ENCODE measurements at places on chromosomes 3 and 15. TPM values are rescaled to one million over a fixed set of nuclear protein-coding genes. Genes with fewer than 3 reads are reported as not detected.

DNA sequence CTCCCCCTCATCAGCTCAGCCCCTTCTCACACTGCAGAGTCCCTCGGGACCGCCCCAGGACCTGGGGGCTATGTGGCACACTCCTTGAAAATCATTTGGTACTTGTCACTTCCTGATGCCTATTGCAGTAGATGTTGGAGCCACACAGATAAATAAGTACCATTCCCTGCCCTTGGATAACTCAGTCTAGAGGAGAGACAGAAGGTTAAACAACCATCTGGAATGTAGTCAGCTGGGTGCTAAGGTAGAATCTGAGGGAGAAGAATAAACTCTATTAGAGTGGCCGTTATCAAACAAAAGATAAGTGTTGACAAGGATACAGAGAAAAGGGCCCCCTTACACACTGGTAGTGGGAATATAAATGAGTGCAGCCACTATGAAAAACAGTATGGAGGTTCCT lies 112.3 kb upstream of the NR2E3 start:
- H3K36me3 ChIP-seq, result no peaks in the 10 kb centered on the region
- no peaks in the 10 kb centered on the region for H3K4me1 ChIP-seq
- H3K27me3 ChIP-seq, result no peaks in the 10 kb centered on the region
- H3K27ac ChIP-seq, result no peak overlapping the region
- H3K4me3 ChIP-seq, result no peak overlapping the region

- H3K4me1 ChIP-seq, result peaks cover 61% of the 10 kb centered on the region
- H3K36me3 ChIP-seq, result no peaks in the 10 kb centered on the region
- peak overlapping the region; percentile 15 for H3K4me3 ChIP-seq
- DNase-seq, result peak; percentile 66
- peak overlapping the region; percentile 85 for H3K27ac ChIP-seq
Observed at GRCh38 chr3:44966795-44967278, 9.1 kb downstream of the ZDHHC3 start.

The DCBLD2 gene
- 206 TPM for total RNA-seq

DNA sequence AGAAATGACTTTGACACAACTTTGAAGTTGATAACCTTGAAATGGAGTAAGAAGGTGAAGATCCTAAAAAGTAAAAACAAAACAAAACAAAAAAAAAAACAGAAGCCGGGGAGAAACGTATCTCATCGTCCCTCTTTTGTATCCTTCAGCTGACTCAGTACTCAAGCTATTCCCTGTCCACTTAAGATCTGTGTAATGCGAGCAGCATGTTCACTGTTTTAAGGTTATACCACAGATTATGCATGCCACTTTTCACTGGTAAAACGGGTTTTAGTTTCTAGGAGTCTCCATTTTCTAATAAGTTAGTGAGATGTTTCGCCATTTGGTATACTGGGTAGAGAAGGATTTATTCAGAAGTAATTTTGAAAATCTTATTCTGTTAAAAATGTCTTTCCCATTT lies 324.3 kb downstream of the FEZF2 start:
- DNase-seq, result no peak
- H3K36me3 ChIP-seq, result no peaks in the 10 kb centered on the region
- H3K4me3 ChIP-seq, result no peak overlapping the region
- peaks cover 8% of the 10 kb centered on the region for H3K4me1 ChIP-seq
- H3K27me3 ChIP-seq, result no peaks in the 10 kb centered on the region

- no peaks in the 10 kb centered on the region for H3K27me3 ChIP-seq
- H3K4me3 ChIP-seq, result no peak overlapping the region
- H3K36me3 ChIP-seq, result no peaks in the 10 kb centered on the region
- no peak overlapping the region for H3K27ac ChIP-seq
- peaks cover 9% of the 10 kb centered on the region for H3K4me1 ChIP-seq
Observed at GRCh38 chr3:100898681-100899080, 94.5 kb downstream of the ABI3BP start.

The VGLL3 gene
- total RNA-seq, result 6.3 TPM

- no peaks in the 10 kb centered on the region for H3K36me3 ChIP-seq
- no peaks in the 10 kb centered on the region for H3K27me3 ChIP-seq
- DNase-seq, result no peak
- no peak overlapping the region for H3K27ac ChIP-seq
Observed at GRCh38 chr15:36160351-36160750, 419.1 kb upstream of the CDIN1 start.

DNA sequence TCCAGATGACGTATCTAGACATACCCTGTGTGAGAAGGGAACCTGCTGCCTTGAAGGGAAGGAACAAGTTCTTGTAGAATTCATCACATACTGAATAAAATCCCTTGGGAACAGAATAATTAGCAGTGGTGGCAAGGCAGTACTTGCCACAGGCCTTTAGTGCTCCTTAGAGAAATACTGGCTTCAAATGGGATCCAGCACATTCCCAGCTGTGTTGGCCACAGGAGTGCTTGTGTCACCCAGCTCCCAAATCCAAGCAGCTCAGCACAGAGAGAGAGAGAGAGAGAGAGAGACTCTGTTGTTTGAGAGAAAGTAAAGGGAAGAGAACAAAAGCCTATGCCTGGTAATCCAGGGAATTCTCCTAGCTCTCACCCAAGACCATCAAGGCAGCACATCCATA lies 969.0 kb upstream of the ALCAM start:
- peaks cover 14% of the 10 kb centered on the region for H3K4me1 ChIP-seq
- peak; percentile 0 for DNase-seq
- H3K36me3 ChIP-seq, result no peaks in the 10 kb centered on the region
- no peaks in the 10 kb centered on the region for H3K27me3 ChIP-seq
- peak overlapping the region; percentile 2 for H3K27ac ChIP-seq

DNA sequence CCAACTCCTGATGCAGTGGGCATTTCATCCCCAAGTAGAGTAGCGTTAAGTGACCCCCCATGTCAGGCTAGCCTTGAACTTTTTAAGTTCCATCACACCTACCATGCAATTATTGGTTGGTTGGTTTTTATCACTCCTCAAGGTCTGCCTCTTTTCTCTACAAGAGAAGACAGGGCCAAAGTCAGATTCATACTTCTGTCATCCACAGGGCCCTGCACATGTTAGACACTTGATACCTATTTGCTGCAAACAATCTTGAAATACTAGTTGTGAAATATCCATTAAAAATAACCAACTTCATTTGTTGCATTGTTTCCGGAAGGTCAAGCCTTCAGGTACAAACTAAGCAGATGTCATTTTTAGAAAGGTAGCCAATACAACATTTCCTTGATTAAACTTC lies 1.2 kb downstream of the CMSS1 start:
- H3K4me3 ChIP-seq, result peak overlapping the region; percentile 95
- peaks cover 10% of the 10 kb centered on the region for H3K36me3 ChIP-seq
- no peaks in the 10 kb centered on the region for H3K27me3 ChIP-seq
- DNase-seq, result no peak
- peaks cover 23% of the 10 kb centered on the region for H3K4me1 ChIP-seq
- peak overlapping the region; percentile 99 for H3K27ac ChIP-seq

DNA sequence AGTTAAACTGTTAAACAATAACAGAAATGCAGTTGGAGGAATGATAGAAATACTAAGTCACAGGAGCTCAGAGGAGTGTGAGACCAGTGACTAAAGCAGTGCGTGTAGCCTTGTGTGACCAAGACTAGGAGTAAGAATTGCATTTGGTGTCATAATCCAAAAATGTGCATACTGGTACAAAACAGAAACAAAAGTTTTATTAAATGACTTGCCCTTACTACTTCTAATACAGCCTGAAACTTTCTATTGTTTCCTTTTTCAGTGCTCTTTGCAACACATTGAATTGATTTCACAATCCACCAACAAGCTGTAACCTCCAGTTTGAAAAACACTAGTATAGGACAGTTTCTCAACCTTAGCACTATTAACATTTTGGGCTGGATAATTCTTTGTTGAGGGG lies 17.1 kb downstream of the SNX1 start:
- DNase-seq, result peak; percentile 4
- H3K27me3 ChIP-seq, result no peaks in the 10 kb centered on the region
- H3K36me3 ChIP-seq, result peaks cover 53% of the 10 kb centered on the region
- H3K4me1 ChIP-seq, result peaks cover 18% of the 10 kb centered on the region
- H3K4me3 ChIP-seq, result no peak overlapping the region

The ACOX2 gene
- 4.3 TPM for total RNA-seq

The STRC gene
- 1.0 TPM for total RNA-seq

DNA sequence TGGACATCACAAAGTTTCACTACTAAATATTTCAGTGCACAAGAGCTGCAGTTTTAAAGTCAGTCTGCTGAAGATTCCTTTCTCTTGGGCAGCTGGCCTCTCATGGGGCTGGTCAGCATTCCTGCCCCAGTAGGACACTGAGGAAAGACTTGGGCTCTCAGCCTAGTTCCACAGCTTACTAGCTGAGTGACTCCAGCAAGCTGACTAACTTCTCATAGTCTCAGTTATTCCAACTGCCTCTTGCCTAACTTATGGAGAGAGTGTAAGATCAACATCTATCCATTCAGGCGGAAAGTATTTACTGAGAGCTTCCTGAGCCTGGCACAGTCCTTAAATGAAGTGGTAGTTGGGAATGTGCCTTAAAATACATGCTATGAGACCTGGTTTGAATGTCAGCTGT lies 27.0 kb downstream of the TM4SF4 start:
- no peaks in the 10 kb centered on the region for H3K36me3 ChIP-seq
- no peak overlapping the region for H3K27ac ChIP-seq
- peak; percentile 11 for DNase-seq
- H3K4me3 ChIP-seq, result no peak overlapping the region
- peaks cover 4% of the 10 kb centered on the region for H3K4me1 ChIP-seq

The P2RY14 gene
- total RNA-seq, result not detected
